ENCODE measurements at places on chromosomes 4 and X.

DNA sequence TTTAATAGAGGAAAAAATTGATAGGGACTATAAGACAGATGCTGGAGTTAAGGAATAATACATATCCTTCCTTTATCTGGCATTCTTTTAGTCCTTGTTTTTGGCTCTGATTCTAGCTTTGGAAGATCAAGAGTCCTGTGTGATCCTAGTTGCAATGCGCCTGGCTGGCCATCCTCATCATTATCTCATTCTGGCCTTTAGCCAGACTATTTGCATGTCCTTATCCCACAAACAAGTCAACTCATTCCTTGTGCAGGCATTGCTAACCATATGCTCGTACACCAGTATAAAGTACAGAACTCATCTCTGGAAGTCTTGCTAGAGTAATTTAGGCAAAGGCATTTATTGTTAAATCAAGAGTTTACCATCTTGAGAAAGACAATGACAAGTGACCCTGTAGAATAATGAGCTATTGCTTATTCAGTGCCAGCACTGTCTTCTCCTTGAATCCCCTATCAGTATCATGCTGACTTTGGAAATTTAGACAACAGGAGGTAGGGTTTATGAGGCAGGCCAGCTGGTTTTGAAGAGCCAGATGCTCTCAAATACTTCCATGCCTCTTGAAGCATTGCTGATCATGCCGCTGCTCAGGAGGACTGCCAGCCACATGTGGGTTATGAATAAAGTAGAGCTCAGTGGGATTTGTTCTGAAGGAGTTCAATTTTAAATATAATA, 1730.3 kb upstream of the TENM3 start:
- no peak for DNase-seq

- no peak for DNase-seq
Observed at GRCh38 chr4:22997358-22998224, 304.9 kb downstream of the GBA3 start.

GRCh38 chr4:18638031-18638430, 616.5 kb upstream of the LCORL start:
- DNase-seq: no peak

DNA sequence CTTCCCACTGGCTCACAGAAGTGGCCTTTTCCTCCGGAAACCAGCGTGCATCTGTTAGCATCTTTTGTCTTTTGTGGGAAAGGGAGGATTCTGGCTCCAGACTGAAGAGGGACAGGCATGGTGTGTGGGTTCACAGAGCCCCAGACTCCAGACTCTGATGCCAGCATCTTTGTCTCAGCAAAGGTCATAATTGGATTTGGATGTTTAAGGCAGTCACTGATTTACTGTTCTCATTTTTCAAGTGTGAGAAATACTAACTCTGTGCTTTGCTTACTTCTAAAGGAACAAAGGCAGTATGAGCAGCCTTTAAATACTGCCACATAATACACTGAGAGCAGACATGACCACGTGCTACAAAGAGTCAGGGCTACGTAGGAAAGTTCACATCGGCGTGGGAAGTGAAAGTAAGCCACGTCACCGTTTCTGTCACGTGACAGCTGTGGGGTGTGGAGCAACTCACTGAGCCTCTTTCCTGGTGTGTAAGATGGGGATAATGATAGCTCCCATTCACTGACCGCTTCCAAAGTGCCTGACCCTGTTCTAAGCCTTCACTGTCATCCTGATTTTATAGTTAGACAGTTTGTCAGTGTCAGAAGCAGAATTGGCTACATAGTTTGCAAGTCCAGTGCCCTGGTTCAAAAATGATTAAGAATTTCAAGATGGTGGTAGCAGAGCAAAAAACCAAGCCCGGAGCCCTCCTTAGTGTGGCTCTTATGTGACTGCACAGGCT, 24.8 kb upstream of the TMSB4X start:
- DNase-seq: peak; percentile 84

- no peak for DNase-seq
Observed at GRCh38 chr4:7697343-7697742, 242.3 kb downstream of the AFAP1 start.

GRCh38 chrX:98422536-98422935, 1538.8 kb downstream of the RPA4 start:
- no peak for DNase-seq

GRCh38 chr4:39348371-39349315, 17.5 kb downstream of the RFC1 start:
- DNase-seq: no peak

DNA sequence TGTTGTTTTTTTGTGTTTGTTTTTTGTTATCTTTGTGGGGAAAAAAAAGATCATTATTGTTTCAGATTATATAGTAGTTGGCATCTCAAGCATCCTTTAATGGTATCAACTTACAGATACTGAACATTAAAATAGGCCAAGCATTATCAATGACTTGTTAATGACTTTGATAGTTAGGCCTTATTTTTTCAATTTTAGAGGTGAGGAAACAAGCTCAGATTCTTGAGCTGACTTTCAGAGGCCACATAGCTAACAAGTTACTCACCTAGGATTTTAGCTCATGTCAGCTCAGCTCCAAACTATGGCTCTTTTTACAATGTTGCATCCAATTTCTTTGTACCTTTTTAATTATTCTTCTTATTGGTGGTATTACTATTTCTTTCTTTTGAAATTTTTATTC, 471 bp upstream of the PLAC8 start:
- DNase-seq: peak; percentile 19

Data from RKO (cell line).